ENCODE measurements at places on chromosomes 16 and 17.

DNA sequence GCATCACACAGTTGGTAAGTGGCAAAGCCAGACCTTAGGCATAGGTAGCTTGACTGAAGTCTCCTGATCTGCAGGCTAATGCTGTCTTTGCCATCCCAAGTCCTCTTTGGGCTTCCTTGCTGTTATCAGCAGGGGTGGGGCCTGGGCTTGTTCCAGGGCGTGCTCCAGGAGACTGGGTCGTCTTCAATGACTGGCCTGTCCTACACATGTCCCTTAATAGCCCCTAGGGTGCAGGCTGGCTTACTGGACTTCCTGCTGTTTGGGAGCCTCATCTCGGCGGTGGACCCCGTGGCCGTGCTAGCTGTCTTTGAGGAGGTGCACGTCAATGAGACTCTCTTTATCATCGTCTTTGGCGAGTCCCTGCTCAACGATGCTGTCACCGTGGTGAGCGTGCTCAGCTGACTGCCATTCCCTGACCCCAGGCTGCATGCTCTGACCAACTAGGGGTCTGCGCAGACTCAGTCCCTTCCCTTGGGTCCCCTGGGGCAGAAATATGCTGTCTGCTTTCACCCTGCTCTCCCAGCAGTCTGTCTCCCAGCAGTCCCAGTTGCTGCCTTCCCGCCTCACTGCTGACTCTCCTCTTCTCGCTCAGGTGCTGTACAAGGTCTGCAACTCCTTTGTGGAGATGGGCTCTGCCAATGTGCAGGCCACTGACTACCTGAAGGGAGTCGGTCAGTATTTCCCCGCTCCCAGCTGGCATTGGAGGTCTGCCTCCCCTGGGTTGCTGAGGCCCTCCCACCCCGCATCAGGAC, 6.2 kb downstream of the SLC9A5 start:
- no peak for DNase-seq

DNA sequence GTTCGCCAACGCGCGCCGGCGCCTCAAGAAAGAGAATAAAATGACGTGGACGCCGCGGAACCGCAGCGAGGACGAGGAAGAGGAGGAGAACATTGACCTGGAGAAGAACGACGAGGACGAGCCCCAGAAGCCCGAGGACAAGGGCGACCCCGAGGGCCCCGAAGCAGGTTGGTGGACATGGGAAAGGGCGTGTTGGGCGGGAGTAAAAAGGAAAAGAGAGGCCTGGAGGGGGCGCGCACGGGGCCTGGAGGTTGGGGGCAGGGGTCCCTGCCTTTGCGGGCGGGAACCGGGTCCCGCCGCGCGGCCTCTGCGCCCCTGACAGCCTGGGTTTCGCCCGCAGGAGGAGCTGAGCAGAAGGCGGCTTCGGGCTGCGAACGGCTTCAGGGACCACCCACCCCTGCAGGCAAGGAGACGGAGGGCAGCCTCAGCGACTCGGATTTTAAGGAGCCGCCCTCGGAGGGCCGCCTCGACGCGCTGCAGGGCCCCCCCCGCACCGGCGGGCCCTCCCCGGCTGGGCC, 2.1 kb downstream of the IRX5 start:
- DNase-seq: no peak

GRCh38 chr16:54373534-54374520, 87.2 kb upstream of the IRX3 start:
- no peak for DNase-seq

- no peak for DNase-seq
These were observed 8.9 kb downstream of the BAIAP2 start for GRCh38 chr17:81043725-81044427.

GRCh38 chr16:66289051-66289680, 77.3 kb upstream of the CDH5 start:
- no peak for DNase-seq

DNA sequence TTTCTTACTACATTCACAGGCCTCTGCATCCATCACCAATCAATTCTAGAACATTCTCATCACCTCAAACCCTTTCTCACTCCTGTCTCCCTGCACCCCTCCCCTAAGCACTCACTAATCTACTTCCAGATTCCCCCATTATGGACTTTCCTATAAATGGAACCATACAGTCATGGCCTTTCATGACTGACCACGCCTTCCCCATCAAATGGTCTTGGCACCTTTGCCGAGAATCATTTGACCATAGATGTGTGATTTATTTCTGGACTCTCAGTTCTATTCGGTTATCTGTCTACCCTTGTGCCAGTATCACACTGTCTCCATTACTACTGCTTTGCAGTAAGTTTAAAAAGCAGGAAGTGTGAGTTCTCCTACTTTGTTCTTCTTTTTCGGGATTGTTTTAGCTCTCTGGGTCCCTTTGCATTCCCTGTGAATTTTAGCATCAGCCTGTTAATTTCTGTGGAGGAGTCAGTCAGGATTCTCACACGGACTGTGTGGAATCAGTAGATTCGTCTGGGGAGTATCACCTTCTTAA, 27.5 kb downstream of the GTF3C1 start:
- DNase-seq: no peak

- no peak for DNase-seq
These were observed 107.8 kb downstream of the MSI2 start for GRCh38 chr17:57363998-57364643.

DNA sequence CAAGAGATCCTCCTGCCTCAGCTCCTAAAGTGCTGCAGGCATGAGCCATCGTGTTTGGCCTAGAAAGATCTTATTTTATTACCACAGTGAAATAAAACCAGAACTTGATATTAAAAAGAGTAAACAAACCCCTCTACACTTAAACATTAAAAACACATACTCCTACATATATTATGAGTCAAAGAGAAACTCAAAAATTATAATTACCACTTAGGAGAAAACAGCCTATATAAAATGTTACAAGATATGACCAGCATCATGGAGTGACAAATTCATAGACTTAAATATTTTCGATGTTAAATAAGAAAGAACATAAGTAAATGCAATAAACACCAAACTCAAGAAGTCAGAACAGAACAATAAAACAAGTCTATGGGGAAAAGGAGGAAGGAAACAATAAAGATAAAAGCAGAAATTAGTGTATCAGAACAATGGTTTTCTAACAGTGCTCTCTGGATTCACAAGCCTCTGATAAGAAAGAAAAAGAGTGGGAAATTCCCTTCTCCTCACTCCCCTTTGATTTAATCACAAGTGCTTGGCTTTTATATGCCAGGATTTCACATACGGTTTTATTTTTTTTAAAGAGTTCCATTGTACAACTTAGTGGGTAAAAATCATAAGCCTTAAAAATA, 23.0 kb downstream of the SKAP1 start:
- no peak for DNase-seq

GRCh38 chr16:4273858-4274311, 1.1 kb upstream of the TFAP4 start:
- DNase-seq: peak; percentile 54

GRCh38 chr16:31453255-31454204, 5.8 kb upstream of the ARMC5 start:
- DNase-seq: no peak
